Stimulated activated CD8-positive, alpha-beta memory T cell treated with anti-CD3 and anti-CD28 coated beads, Interleukin-15, amount 100 ng/mL, for 48 hours (primary cell): ENCODE measurements at places on chromosomes 11 and 22.

- no peak for DNase-seq
Observed at GRCh38 chr11:85821636-85822035, 10.7 kb upstream of the SYTL2 start.

DNA sequence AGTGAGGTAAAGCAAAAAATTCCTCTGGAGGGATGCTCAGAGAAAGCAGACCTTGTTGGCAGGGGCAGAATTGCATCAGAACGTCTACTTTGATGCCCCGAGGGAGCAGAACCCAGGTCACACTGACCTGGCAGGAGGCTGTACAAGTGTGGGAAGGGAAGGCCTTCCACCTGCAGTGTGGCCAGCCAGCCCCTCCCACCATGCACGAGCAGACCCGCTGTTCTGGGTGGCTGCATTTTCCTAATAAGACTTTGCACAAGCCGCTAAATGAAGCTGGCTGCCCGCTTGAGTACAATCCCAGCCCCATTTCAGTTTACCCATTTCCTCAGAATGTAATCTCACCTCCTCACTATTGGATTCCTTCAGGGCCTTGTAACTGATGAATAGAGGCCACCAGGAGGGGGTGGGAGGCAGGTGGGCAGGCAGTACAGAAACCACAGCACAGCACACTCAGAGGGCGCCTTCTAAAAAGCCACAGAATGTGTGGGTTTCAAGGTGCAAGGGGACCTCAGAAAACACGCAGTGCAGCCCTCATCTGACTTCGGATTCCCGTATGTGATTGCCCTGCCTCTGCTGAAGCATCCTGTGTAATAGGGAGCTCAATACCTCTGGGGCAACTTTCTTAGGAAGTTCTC lies 316.6 kb downstream of the OPCML start:
- DNase-seq: no peak

- DNase-seq: no peak
Observed at GRCh38 chr11:118008271-118008911, 22.2 kb downstream of the IL10RA start.

DNA sequence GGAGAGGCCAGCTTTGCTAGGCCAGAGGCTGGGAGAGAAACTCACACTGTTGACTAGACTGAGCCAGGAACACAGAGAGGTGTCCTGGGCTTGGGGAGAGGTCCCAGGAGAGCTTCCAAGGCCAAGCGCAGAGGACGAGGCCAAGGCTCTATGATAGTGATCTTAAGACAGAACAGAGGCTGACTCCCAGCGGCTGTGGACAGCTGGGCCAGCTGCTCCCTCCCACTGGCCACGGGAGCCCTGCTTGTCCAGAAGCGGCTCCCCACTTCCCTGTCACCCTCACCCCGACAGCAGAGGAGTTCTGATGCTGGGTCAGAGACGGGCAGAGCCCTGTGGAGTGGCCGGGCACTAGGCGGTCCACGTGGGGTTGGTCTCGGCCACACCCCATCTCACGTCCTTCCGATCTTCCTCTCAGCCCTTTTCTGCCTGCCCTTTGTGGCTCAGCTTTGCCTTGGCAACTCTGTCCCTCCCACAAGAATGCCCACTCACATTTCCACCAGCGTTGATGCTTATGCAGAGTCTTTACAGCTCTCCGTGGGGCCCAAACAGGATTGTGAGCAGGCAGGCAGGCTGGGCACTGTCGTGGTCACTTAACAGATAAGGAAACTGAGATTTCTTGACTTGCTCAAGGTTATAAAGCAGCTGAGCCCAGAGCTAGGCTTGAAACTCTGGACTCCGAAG lies 68.2 kb downstream of the FBXO7 start:
- no peak for DNase-seq

GRCh38 chr22:25928038-25928437 lies 186.1 kb downstream of the MYO18B start:
- no peak for DNase-seq

DNA sequence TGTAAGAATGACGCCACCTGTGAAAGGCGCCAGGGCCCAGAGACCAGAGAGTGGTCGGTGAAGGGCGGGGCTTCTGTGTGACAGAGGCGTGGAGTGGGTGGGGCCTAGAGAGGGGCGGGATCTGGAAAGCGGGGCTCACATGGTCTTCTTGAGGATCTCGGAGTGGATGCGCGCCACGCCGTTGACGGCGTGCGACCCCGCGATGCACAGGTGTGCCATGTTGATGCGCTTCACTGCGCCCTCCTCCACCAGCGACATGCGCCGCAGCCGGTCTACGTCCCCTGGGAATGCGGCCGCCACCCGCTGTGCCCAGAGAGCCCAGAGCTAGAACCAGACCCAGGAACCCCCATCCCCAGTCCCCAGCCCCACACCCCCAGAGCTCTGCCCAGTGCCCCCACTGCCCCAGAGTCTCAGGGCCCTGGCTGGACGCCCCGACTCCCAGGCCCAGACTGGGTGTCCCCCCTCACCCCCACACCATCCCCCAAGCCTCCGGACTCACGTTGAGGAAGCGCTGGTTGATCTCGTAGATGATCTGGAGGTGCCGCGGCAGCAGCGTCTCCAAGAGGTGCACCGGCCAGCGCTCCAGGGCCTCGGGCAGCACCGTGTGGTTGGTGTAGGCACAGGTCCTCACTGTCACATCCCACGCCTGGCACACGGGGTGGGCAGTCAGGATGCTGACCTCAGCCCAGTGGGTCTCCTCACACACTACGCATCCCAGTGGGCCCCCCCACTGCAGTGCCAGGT lies 6.2 kb downstream of the PYGM start:
- DNase-seq: no peak

DNA sequence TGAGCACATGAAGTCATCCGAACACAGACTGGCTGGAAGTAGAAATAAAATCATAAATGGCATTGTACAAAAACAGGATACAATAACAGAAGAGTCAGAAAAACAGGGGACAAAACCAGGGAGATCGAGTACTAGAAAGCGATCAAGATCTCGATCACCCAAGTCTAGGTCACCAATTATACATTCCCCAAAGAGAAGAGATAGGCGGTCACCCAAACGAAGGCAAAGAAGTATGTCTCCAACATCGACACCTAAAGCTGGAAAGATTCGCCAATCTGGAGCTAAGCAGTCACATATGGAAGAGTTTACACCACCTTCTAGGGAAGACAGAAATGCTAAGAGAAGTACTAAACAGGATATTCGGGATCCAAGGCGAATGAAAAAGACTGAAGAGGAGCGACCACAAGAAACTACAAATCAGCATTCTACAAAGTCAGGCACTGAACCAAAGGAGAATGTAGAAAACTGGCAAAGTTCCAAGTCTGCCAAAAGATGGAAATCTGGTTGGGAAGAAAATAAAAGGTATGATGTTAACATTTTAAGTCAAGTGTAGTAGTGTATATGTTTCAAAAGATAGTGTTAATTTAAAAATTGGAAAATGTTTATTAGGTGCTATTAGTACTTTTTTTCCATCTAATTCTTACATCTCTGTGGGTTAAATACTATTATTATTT lies 9.4 kb downstream of the PCF11 start:
- no peak for DNase-seq

- peak; percentile 2 for DNase-seq
Observed at GRCh38 chr11:43282607-43283440, 29.0 kb upstream of the API5 start.

DNA sequence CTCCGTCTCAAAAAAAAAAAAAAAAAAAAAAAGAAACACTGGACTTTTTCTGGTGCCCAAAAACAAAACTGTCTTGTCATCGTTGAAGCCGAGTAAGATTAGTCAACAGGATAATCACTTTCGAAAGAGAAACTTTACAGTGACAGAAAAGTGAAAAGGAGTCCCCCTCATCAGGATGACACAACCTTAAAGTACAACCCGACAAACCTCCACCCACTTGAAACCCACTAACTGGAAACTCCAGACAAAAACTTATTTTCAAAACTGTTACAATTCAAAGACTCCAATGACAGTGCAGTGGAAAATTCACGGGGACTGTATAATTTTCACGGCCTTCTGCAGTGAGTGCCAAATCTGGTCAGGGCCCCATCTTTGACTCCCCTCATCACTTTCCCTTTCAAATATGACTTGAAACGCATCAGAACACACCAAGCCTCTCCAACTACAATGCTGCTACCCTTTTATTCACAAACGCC lies 1.3 kb downstream of the DENND5A start:
- DNase-seq: peak; percentile 44

DNA sequence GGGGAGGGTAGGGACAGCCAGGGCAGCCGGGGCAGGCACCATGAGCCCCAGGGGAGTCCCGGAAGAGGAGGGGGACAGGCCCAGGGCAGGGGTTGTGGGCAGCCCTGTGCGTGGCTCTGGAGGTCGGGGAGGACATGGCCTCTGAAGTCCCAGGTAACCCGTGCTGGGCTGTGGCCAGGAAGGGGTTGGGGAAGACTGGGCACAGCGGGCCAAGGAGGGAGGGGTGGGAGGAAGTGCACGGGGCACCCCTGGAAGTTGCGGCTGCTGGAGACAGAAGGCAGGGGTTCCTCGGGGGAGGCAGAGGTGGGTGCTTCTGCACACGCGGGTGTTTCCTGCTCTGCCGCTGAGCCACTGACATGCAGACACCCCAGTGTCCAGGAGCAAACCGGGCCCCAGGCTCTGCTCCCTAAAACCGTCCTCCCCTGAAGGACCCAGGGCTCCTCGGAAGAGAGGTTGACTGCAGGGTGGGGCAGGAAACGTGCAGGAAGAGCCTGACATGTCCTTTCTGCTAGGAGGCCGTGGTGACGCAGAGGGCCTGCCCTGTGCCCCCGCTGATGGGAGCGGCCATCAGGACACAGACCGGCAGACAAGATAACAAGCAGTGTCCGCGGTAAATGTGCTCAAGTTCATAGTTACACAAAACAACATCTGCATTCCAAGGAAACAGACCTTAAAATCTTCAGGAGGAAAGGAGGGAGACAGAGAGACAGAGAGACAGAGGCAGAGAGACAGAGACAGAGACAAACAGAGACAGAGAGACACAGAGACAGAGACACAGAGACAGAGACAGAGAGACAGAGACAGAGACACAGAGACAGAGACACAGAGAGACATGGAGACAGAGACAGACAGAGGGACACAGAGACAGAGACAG lies 5.7 kb downstream of the TNNI2 start:
- no peak for DNase-seq

DNA sequence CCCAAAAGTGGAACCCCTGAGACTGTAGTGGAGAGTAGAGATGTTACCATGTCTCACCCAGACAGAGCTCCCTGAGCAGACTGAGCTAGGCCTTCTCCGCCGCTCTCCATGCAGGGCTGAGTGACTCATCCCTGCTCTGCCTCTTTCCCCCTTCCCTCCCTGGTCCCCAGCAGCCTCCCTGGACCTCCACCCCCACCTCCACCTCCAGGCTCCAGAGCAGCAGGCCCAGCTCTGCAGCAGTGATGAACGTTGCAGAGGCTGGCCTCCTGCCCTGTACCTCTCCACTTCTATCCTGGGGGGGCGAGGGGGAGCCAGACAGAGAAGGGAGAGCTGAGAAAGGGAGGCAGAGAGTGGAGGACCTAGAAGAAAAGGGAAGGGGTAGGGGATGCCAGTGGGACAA lies 19.3 kb upstream of the ARAP1 start:
- DNase-seq: no peak

DNA sequence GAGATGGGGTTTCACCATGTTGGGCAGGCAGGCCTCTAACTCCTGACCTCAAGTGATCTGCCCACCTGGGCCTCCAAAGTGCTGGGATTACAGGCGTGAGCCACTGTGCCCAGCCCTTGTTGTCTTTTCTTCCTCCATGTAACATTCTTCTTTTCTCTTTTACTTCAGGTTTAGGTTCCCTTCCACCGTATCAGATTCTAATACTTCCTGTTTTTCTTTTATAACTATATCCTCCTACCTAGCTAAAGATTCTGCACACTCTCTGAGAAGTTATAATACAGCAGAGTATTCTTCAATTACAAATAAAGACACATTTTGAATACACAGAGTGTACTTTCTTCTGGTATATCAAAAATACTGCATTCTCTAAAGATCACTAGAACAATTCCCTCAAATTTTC lies 33.2 kb upstream of the GAB2 start:
- DNase-seq: no peak

DNA sequence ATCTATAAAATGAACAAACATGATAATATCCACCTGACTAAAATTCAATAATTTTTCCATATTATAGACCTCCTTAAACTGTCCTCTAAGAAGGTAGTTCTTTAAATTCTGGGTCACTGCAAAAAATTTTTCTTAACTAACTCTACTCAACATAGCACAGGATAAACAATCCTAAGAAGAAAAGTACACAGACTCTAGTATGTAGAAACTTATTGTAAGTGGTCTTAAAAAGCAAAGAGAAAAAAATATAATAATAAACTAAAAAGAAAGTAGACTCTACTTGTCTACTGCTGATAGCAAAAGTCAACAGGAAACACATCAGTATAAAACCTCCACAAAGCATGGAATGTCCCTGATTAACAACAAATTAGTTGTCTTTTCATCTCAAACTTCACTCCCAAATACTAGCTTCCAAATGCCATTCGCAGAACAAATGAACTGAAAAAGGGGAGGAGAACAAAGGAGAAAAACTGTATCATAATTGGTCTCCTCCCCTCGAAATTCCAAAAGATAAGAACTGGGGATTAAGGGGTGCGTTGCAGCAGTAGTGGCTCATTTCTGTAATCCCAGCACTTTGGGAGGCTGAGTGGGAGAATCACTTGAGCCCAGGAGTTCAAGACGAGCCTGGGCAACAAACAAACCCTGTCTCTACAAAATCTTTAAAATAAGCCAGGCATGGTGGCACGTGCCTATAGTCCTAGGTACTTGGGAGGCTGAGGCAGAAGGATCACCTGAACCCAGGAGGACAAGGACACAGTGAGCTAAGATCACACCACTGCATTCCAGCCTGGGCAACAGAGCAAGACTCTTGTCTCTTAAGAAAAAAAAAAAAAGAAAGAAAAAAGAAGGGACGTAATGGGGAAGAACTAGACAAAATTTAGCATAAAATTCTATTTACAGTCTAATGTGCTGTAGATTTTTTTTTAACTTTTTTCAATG lies 6.5 kb downstream of the FCHSD2 start:
- DNase-seq: no peak

- DNase-seq: peak; percentile 11
Observed at GRCh38 chr11:69055598-69056516, 7.1 kb downstream of the TPCN2 start.

DNA sequence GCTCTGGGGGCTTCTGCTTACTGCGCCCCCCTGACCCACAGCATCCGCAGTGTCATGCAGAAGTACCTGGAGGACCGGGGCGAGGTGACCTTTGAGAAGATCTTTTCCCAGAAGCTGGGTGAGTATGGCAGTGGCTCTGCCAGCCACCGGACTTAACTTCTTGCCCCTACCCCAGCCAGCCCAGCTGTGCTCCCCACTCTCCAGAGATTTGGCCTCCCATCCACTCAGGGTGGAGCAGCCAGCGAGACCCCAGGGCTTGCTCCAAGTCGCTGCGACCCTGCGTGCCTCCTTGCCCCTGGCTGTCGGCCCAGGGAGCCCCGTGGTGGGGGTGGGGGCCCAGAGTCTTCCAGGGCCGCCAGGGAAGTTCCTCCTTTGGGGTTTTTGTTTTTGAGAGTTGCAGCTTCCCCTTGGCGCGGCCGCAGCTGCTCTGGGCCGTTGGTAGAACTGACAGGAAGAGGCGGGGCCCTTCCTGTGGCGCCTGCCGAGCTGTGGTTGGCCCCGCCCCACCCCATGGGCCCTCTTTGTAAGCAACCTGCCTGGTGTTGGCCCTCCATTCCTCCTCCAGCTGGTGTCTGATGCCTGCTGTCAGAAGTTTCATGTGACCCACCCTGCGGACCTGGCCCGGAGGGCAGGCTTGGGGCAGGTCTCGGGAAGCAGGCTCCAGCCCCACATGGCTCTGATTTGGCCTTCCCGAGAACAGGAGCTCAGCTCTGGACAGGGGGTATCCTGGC lies 11.1 kb downstream of the GRK2 start:
- DNase-seq: peak; percentile 87
